Type B pancreatic cell (in vitro differentiated cells): ENCODE measurements at places on chromosomes 3 and 15. TPM values are rescaled to one million over a fixed set of nuclear protein-coding genes. Genes with fewer than 3 reads are reported as not detected.

GRCh38 chr3:197189623-197190022 is 108.8 kb downstream of the DLG1 start:
- no peaks in the 10 kb centered on the region for H3K27me3 ChIP-seq
- H3K27ac ChIP-seq: no peak overlapping the region
- no peak overlapping the region for H3K4me3 ChIP-seq
- peaks cover 8% of the 10 kb centered on the region for H3K4me1 ChIP-seq

DNA sequence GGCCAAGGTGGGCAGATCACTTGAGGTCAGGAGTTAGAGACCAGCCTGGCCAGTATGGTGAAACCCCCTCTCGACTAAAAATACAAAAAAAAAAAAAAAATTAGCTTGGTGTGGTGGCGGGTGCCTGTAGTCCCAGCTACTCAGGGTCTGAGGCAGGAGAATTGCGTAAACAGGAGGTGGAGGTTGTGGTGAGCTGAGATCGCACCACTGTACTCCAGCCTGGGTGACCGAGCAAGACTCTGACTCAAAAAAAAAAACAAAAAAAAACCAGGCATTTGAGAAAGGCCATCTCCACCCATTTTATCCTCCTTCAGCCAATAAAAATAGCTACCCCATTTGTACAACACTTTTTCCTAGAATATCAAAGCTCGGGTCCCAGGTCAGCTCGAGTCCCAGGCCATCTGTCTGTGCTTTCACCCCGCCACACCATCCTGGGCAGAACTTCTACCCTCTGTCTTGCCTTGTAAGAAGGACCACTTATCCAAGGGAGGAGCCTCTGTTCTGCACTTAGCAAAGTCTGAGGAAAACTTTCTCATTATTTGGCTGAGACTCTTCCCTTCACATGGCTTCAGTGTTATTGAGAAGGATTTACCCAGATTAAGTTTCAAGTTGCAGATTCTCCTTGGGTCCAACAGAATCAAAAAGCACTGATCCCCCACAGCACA is 99.1 kb downstream of the MESD start:
- H3K36me3 ChIP-seq: peaks cover 8% of the 10 kb centered on the region
- H3K4me1 ChIP-seq: peaks cover 4% of the 10 kb centered on the region
- peaks cover 3% of the 10 kb centered on the region for H3K27me3 ChIP-seq
- no peak overlapping the region for H3K27ac ChIP-seq
- DNase-seq: no peak

Gene RTP1
- not detected in 2 replicates for total RNA-seq

Gene UROC1
- not detected in 2 replicates for total RNA-seq
